Brain pericyte (primary cell): ENCODE measurements at places on chromosomes 13 and 19.

- no peak for DNase-seq
Measured at GRCh38 chr13:97460004-97460775, 26.2 kb downstream of the RAP2A start.

- no peak for DNase-seq
Measured at GRCh38 chr13:77168237-77168636, 141.3 kb upstream of the FBXL3 start.

DNA sequence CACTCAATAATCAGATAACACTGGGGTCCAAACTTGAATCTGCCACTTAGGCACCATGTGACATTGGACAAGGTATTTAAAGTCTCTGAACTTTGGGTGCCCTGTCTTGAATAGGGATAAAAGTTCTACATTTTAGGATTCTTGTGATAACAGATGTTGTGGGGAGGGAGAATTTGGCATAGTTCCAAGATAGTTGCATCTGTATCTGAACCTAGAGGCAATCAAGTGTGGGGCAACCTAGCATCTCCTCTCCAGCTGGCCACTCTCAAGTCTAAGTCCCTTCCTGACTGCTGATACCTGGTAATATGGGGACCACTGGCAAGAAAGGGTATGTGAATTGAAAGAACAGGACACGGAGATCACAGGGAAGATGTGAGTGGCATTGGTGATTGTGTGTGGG is 256.1 kb downstream of the FOXO1 start:
- DNase-seq = no peak

GRCh38 chr19:52703917-52704316 is 30.9 kb downstream of the ZNF611 start:
- DNase-seq = no peak

GRCh38 chr13:111893071-111893606 is 173.8 kb upstream of the SOX1 start:
- DNase-seq = peak; percentile 47

GRCh38 chr13:23350009-23350408 is 83.5 kb downstream of the SACS start:
- DNase-seq = no peak

- peak; percentile 33 for DNase-seq
Measured at GRCh38 chr19:13398780-13399726, 107.2 kb downstream of the CACNA1A start.

DNA sequence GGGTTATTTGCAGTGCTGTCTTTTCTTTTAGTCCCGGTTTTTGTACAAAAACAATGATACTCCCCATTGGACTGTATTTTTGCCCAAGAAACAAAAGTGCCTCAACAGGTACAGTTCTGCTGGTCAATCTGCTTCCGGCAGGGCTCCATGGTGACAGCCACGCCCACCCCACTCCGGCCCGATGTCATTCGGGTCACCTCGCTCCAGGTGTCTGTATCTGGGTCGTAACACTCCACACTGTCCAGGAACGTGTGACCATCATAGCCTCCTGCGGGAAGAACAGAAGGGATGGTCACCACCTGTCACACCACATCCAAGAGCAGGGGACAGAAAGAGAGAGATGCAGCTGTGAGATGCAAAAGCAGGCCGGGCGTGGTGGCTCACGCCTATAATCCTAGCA is 16.6 kb downstream of the KEAP1 start:
- DNase-seq = no peak

GRCh38 chr13:47146136-47146535 is 249.3 kb upstream of the HTR2A start:
- DNase-seq = no peak

- DNase-seq = no peak
Measured at GRCh38 chr19:38977445-38978325, 2.1 kb upstream of the FBXO17 start.

DNA sequence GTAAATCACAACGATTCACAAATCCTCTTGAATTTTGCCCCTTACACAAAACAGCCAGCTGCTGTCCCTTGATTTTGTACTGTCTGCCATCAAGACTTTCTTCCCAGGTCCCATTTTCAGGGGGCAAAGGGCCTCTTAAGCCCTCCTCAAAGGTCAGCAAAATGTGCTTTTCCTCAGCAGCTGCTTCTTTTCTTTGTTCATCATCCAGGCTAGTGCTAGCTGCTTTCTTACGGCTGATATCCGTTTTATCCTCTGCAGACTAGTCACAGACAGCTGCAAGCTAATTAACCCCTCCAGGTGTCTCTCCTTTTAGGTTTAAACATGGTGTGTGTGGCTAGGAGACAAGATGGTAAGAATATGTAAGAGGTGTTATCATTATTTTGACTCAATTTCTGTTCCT is 90.9 kb downstream of the NALCN start:
- no peak for DNase-seq

- DNase-seq = no peak
Measured at GRCh38 chr19:33071887-33072286, 7.2 kb upstream of the RHPN2 start.

DNA sequence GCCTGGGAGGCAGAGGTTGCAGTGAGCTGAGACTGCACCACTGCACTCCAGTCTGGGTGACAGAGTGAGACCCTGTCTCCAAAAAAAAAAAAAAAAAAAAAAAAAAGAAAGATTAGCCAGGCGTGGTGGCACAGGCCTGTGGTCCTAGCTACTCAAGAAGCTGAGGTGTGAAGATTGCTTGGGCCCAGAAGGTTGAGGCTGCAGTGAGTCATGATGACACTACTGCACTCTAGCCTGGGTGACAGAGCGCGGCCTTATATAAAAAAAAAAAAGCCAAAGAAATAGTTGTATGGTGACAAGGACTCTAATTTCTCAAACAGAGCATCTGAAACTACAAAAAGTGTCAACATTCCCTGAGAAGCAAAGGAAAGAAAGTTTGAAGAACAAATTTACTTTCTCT is 3.4 kb downstream of the PBX4 start:
- no peak for DNase-seq

DNA sequence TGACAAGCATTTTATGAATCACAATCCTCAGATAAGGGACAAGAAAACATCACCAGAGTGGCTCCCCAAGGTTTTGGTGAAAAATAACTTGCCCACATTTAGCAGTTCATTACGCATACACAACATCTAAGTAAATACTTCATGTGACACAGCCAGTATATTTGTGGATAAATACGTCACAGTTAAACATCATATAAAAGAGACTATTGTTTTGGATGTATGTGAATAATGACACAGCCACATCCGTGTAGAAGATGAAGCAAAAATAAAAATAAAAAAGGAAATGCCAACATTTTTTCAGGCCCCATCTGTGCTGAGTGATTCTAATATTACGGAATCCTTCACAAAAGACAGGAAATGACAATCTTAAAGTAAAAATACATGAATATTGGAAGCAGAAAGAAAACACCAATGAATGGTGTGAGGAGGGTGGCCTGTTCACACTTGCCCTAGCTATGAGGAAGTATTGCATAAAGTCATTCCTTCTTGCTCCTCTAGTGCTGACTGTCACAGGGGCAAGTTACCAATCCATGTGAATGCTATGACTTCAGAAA is 457.1 kb downstream of the KLF12 start:
- no peak for DNase-seq

DNA sequence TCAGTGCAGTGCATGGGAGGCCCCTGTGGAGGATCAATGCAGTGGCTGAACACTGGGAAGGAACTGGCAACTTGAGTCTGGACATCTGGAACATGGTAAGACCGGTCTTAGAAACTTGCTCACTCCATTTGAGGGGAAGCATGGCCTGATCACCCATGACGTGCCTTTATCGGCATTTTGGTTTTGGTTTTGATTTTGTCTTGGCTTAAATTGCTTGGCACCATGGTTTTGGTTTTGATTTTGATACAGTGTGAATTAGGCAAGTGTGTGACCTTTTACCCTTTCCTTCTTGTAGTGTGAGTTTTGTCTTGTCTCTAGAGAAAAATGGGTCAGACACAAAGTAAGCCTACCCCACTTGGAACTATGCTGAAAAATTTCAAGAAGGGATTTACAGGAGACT is 77.3 kb downstream of the ZNF486 start:
- DNase-seq = no peak

DNA sequence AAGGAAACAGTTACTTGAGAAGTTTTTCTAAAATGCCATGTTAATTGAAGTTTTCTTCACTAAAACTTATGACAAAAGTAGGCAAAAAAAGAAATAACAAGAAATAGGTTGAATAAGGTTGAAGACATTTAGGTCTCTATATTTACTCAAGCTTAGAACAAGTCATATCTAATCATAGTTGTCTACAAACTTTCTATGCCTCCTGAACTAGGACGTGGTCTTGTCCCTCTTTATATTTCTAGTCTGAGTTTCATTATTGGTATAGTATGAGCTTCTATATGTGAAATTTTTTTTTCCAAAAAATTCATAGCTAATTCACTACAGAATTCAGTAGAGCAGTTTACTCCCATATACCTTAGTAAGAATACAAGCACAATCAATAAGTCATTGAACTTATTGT is 836.4 kb downstream of the SLITRK6 start:
- DNase-seq = no peak

GRCh38 chr13:50867637-50867945 is 24.1 kb upstream of the DLEU7 start:
- DNase-seq = no peak

DNA sequence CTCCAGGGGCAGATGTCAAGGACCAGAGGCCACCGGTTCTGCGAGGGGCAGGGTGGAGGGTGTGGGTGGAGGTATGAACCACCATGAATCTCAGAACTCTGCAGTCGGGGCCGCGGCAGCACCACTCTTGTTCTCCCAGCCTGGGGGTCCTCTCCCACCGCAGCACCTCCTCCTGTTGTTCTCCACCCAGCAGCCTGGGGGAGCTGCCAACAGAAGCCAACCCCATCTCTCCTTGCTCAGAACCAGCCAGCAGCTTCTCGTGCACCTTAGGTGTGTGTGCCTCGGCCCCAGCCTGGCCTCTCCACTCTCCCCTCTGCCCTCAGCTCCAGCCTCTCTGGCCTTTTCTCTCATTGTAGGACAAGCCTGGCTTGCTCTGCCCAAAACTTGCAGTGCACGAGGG is 31.9 kb upstream of the CCNE1 start:
- no peak for DNase-seq

DNA sequence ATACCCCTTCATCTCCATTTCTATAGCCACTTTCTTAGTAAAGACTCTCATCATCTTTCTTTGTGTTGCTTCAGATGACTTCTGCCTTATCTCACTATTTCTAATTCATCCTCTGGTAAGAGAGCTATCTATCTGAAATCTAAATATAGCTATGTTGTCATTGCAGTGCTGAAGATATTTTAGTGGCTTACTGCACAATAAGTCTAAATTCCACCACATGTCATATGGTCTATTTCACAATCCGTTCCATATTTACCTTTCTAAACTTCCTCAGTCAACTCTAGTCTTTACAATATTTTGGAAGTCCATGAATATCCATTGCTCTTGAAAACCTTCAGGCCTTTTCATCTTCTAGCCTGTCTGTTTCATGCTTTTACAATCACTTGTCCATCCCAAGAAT is 465.1 kb upstream of the SLC10A2 start:
- no peak for DNase-seq

- no peak for DNase-seq
Measured at GRCh38 chr19:2552859-2553258, 76.9 kb downstream of the GADD45B start.

DNA sequence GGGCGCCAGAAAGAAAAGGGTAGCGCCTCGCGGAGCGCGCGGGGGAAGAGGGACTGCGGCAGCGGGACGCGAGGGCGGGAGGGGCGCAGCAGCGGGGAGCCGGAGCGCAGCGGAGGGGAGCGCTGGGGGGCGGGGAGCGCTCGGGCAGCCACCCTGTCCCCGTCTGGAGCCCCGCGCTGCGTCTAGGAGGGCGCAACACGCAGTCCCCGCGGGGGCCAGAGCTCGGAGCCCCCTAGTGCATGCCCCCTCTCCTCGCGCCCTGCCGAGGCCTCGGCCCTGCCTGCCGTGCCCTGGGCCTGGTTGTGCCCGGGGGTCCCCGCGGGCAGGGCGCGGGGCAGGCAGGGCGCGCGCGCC is 37.9 kb downstream of the SOX1 start:
- DNase-seq = no peak

GRCh38 chr19:31135841-31136240 is 213.4 kb downstream of the TSHZ3 start:
- DNase-seq = no peak

DNA sequence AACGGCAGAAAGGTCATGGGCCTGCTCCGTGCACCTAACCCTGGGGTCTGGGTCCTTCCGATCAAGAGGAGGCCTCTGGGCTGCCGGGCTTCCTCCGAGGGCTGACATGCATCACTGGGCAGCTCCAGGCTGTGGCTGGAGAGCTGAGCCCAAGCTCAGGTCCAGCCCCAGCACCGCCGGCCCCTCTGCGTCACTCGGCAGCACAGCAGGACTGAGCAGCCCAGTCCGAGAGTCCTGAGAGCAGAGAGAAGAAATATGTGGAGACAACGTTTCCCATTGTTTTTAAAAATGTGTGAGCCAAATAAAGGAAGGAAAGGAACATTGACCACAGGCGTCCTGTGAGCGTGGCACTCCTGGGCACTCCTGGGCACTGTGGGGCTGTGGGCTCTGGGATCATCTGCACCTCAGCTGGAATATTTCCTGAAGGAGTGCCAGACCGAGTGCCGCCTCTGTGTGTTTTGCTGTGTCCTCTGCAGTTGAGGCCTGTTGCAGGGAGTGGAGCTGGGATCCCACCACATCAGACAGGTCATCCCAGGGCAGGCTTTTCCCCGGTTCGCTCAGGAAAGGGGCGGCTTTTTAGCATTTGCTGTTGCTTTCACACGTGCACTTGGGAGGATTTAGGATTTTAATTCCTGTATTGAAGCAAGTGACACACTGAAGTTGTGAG is 37.8 kb upstream of the TFDP1 start:
- no peak for DNase-seq

DNA sequence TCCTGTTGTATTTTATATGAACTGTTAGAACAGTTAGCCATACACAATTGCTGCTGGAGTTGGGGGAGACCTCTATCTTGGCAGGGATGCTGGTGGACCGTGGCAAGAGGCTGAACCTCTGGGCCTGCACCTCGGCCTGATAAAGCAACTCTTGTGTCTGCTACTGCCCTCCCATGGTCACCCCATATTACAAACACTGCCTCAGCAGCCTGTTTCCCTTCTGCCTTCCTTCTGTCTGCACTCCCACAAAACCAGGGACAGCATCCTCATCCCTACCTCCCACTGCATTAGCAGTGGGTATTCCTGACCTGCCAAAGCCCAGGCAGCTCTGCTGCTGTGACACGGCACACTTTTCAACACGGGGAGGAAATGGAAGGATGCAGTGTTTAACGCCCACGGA is 456.4 kb downstream of the FGF14 start:
- no peak for DNase-seq

DNA sequence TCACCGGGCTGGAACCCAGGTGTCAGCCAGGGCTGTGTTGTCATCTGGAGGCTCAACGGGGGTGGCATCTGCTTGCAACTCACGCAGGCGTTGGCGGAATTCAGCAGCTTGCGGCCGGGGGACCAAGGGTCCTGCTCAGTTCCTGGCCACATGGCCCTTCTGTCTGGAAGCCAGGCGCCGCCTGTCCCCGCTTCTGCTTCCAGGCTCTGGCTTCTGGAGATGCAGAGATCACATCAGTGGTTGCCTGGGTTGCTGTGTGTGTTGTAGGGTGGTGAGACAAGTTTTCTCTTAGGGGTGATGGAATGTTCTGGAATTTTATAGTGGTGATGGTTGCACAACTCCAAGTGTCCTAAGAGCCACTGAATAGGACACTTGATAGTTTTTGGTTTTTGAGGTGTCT is 5.0 kb downstream of the ADAT3 start:
- DNase-seq = no peak
